Left colon (tissue), 2 donors: ENCODE measurements at places on chromosomes 1 and 21. TPM values are rescaled to one million over a fixed set of nuclear protein-coding genes. Genes with fewer than 3 reads are reported as not detected.

Gene HTR6
- not detected for total RNA-seq

Gene CACNA1S
- total RNA-seq = not detected

Gene ZBTB40
- total RNA-seq = 12.7 TPM

Gene TMEM61
- total RNA-seq = 19.8 TPM

Gene BRDT
- total RNA-seq = not detected

Gene CHI3L1
- total RNA-seq = 0.67 TPM

Gene NLRP3
- total RNA-seq = 0.61 TPM

Gene REN
- total RNA-seq = 0.59 TPM

DNA sequence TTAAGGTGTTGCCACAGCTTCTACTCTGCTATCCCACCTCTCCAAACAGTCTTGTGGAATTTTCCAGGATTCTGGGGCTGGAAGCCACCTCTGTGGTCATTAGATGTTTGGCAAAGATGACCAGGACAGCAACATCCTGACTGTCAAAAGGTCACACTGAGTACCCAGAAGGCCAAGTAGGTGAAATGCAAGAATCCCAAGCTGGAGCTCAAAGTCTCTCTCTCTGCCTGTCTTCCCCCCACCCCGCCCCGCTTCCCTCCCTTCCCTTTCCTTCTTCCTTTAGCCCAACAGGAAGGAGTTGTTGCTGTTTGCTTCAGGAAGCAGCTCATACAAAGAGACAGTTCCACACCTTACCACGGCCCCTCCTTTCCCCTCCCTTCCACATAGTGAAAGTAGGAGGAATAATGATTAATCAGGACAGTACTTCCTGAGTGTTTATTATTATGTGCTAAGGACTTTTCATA is 75.6 kb upstream of the SLC2A1 start:
- DNase-seq = no peak

DNA sequence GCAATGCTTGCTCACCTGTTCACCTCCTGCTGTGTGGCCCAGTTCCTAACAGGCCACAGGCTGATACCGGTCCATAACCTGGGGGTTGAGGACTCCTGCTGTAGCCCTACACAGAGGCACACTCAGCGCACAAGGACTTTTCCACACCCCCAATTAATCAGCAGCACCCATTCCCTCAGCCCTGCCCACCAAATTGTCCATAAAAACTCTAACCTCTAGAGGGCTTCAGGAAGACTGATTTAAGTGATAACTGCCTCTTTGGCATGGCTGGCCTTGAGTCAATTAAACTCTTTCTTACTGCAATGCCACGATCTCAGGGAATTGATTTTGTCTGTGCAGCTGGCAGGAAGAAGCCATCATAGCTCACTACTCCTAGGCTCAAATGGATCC is 71.3 kb upstream of the MUTYH start:
- DNase-seq = no peak

DNA sequence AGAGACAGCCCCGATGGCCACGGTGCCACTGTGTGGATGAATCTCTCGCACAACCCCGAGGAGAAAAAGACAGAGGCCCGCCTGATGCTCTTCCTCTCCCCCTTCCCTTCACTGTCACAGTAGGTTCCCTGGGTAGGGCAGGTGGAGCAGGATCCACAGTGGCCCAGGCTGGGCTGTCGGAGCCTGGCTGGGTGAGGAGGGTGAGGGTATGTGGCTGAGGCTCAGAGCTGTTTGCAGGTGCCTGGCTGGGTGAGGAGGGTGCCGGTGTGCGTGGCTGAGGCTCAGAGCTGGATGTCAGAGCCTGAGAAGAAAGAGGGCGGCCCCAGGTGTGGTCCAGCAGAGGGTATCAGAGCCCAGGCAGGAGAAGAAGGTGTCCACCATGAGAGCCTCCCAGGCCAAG is 2.7 kb downstream of the CFAP74 start:
- no peak for DNase-seq

DNA sequence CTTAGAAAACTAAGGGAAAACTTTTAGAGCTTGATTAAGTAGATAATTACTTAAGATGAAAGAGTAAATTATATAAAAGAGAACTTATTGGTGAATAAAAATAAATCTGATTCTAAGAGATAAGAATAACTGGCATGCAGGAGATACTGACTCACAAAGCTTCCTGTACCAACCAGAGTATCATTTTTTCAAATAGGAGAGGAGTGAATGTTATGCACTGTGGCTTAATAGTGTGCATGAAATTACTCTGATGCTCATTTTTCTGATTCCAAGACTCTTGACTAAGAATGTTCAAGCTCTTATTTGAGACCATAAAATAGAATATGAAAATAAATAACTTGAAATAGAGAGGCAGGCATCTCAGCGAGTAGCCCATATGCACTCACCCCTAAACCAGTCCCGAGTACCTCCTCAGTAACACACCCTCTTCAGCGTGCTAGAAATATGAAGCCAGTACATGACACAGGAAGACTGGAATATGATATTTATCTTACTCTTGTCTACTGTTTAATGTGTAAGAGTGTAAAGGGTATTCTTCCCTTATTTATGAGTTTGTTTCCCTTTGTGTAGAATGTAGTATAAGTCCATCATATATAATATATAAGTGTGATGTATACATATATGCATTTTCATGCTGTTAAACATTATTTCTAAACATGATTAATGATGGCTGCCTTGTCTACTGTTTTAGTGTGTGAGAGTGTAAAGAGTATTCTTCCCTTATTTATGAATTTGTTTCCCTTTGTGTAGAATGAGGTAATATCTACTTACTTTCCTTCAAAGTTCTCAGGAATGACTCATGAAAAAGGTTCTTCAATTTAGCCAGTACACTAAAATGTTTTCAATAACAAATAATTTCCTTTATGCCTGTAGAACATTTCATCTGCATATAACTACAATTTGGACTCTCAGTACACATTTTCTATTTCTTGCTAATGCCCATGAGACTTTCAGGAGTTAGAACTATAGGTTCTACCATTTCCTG is 99.2 kb upstream of the PALMD start:
- no peak for DNase-seq

DNA sequence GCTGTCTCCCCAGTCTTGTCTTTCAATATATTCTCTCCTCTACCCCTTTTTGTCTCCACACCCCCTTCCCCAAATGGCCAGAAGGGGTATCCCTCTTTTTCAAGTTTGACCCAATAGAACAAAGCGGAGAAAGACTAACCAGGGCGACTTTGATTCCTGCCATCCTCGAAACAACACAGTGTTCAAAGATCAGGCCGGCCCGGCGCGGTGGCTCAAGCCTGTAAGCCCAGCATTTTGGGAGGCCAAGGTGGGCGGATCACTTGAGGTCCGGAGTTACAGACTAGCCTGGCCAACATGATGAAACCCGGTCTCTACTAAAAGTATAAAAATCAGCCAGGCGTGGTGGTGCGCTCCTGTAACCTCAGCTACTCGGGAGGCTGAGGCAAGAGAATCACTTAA is 77.0 kb upstream of the IFNAR2 start:
- DNase-seq = no peak

- DNase-seq = no peak
These were observed 563.0 kb downstream of the NEGR1 start for GRCh38 chr1:71719330-71719729.

DNA sequence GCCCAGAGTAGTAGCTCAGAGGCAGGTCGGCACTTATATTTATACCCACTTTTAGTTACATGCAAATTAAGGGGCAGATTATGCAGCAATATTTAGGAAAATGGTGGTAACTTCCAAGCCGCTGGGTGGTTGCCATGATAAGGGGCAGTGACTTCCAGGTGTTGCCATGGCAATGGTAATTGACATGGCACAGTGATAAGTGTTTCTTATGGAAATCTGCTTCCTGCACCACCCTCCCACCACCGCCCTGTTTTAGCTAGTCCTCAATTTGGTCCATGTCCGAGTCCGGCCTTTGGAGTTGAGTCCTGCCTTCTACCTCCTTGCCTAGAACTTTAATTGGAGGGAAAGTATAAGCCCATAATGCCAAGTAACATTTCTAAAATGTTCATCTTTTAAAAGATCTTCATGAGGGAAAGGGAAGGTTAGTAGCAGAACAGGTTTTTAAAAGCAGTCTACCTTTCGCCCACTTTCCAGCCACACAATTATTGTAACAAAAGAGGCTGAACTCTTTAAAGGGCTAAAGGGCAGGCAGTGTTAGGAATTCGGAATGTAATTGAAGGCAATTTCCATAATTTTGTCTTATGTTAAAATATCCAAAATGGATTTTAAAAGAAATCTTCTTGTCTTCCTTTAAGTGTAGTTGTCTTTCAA is 21.7 kb downstream of the ZBTB8B start:
- no peak for DNase-seq

DNA sequence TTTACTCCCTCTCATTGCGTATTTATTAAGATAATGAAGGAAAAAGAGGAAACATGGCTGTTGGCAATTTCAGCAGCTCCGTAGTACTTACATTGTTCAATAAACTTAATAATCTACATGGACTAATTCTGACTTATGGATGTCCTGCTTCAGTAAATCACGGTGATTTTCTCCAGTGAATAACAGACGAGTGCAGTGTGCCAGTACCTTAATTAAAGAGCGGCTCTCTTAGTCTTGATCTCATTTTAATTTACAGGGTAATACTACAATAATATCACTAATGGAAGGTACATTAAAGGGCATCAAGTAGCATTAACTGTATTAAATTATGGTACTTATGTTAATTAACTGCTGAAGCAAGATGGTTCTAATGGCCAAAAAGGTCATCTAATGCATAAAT is 187.2 kb downstream of the NTNG1 start:
- no peak for DNase-seq

DNA sequence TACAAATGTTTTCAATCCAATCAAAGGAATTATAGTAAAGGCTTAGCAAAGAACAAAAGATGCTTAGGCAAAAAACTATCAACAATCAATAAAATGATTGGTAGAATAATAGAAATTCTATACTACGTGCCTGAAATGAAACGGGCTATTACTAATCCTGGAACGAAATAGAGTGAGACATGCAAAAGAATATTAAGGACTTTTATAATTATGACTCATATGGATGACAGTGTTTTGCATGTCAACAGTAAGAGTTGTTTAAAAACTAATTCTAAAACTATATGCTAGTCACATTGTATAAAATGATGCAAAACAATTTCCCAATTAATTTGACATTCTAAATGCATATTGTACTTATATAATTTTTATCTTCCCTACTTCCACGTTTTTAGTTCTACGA is 35.6 kb downstream of the LRRIQ3 start:
- DNase-seq = no peak

DNA sequence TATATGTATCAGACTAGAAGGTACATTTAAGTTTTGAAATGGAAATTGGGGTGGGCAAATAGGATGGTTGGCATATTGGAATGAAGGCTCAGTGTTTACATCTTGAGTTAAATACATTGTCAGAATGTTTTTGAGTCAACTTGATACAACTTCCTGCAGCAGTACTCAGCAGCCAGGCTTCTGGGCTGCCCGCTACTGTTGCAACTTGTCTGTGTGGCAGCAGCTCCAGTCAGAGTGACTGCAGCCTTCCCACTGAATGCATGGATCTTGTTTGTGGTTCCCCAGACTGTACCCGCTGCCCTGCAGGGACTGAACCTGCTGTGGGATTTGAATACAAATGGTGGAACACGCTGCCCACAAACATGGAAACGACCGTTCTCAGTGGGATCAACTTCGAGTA is 24.9 kb upstream of the SARS1 start:
- DNase-seq = no peak

GRCh38 chr1:18959591-18959990 is 3.1 kb upstream of the IFFO2 start:
- no peak for DNase-seq
